ENCODE measurements at places on chromosomes 2 and 18. TPM values are rescaled to one million over a fixed set of nuclear protein-coding genes. Genes with fewer than 3 reads are reported as not detected.

Gene IL36A
- total RNA-seq = not detected

Gene TWIST2
- not detected for total RNA-seq

Gene RPRD1A
- 77.1 TPM for total RNA-seq

Gene RASGRP3
- 19.8 TPM for total RNA-seq

Gene GPR55
- total RNA-seq = not detected

Gene KYNU
- 0.24 TPM for total RNA-seq

Gene FAM98A
- 15.9 TPM for total RNA-seq

Gene BMPR2
- total RNA-seq = 24.9 TPM

Gene CABYR
- 0.99 TPM for total RNA-seq

Gene EGR4
- 0.06 TPM for total RNA-seq

Gene LRATD1
- total RNA-seq = 1.5 TPM

Gene AGFG1
- total RNA-seq = 35.3 TPM

Gene DSEL
- total RNA-seq = 1.2 TPM

Gene PLEK
- not detected for total RNA-seq

Gene FHOD3
- total RNA-seq = 347 TPM

Gene GNLY
- not detected for total RNA-seq

Gene CDKL4
- 0.66 TPM for total RNA-seq

Gene LIPG
- total RNA-seq = 1.5 TPM
